Amniotic epithelial cell (primary cell): ENCODE measurements at places on chromosomes 11 and 22.
A peak's percentile ranks its signal among the peaks of the same experiment; 100 is the strongest.

- peak; percentile 83 for DNase-seq
These were observed 30.9 kb upstream of the WNT7B start for GRCh38 chr22:46007848-46008261.

DNA sequence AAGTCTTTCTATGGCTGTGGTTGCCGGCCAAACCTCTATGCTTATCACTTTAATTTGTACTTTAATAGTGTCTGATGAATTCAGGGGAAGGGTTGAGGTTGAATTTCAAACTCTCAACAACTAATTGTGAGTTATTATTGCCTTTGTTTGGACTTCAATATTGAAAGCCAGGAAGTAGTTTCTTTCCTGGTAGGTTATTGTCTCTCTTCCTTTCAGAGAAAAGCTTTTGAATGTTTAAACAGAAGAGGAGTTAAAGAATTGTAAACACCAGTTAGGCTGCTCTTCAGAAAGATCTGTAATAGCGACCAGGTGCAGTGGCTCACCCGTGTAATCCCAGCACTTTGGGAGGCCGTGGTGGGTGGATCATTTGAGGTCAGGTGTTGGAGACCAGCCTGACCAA lies 22.2 kb downstream of the NNMT start:
- peak; percentile 19 for DNase-seq

DNA sequence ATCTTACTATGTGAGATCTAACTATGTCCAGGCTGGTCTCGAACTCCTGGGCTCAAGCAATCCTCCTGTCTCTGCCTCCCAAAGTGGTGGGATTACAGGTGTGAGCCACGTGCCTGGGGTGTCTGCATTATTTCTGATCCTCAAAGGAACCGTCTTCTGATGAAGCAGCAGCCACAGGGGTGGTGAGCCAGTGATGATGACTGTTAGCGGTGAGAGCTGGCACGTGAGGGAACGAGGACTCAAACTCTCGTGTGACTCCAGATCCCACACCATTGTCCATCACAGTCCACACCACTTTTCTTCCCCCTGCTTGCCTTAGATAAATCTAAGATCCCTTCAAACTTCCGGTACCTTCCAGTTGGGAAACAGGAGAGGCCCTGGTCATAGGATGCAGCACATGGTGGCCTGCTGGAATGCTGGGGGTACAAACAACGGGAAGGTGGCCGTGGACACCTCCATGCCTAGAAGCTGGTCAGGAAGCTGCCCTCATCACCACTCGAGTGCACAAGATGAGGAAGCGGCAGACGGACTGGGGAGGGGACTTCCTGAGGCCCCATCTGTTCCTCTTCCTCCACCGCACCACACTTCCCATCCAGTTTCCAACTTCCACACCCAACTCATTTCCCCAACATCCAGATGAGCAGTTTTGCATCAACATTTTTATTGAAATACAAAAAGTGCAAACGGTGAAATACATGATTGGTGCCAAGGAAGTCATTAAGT lies 23.8 kb downstream of the ARHGAP1 start:
- no peak for DNase-seq

- no peak for DNase-seq
These were observed 20.5 kb downstream of the NUCB2 start for GRCh38 chr11:17296852-17297559.

DNA sequence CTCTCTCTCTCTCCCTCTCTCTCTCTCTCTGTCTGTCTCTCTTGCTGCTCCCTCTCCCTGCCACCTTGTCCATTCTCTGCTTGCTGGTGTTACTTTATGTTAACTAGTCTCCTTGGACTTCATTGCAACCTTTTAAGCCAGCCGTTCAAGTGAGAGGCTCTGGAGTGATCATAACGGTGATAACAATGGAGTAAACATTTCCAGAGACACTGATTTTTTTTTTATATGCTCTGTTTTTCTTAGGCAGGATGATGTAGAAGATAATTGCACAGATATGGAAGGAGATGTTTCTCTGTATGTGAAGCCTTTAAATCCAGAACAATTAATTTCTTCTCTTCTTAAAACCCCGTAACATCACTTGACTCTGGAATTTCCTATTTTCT lies 287.7 kb downstream of the TMEM135 start:
- peak; percentile 25 for DNase-seq

GRCh38 chr11:48101044-48101733 lies 115.4 kb upstream of the OR4B1 start:
- DNase-seq, result no peak

- DNase-seq, result no peak
These were observed 25.1 kb downstream of the FBXO7 start for GRCh38 chr22:32499666-32500065.

GRCh38 chr11:33723238-33723881 lies 12.9 kb downstream of the CD59 start:
- peak; percentile 93 for DNase-seq

DNA sequence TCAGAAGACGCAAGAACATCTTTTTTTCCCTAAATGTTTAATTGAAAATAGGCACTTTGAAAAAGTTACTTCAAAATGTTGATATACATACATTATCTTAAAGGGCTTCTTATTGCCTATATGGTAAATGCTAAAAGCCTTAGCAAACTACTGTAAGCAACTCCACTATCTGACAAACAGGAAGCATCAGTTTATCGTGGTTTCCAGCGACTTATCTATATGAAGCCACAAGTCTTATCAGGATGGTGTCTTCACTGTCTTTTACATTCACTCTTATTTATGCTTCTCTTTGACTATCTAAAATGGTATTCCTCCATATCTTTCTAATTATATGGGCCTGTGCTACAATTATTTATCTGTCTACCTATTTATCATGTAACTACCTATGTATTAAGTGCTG lies 2091.9 kb downstream of the LRRC4C start:
- peak; percentile 1 for DNase-seq

GRCh38 chr22:24845041-24845898 lies 39.3 kb downstream of the SGSM1 start:
- DNase-seq, result peak; percentile 9

GRCh38 chr11:86688398-86689179 lies 16.2 kb upstream of the ME3 start:
- peak; percentile 83 for DNase-seq

GRCh38 chr11:116885951-116886655 lies 48.7 kb upstream of the APOA1 start:
- DNase-seq, result peak; percentile 56
